ENCODE measurements at places on chromosomes 7 and 10.

DNA sequence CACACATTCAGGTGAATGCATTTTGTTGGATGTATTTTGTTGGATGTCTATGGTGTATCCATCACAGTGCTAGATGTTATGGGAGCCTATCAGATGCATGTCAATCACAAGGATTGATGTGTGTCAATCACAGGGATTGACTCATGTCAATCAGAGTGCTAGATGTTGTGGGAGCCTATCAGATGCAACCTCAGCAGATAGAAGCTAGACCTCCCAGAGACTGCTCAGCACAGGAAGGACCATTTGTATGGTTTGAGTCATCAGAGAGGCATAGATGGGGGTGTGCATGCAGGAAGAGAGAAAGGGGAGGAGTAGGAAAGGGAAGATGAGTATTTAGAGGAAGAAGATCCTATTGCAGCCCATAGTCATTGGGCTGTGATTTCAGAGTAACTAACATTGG is 48.3 kb upstream of the PITRM1 start:
- no peak for DNase-seq

- no peak for DNase-seq
Observed at GRCh38 chr7:90816511-90817142, 220.5 kb downstream of the CDK14 start.

GRCh38 chr7:12401538-12402364 is 1.9 kb downstream of the VWDE start:
- no peak for DNase-seq

DNA sequence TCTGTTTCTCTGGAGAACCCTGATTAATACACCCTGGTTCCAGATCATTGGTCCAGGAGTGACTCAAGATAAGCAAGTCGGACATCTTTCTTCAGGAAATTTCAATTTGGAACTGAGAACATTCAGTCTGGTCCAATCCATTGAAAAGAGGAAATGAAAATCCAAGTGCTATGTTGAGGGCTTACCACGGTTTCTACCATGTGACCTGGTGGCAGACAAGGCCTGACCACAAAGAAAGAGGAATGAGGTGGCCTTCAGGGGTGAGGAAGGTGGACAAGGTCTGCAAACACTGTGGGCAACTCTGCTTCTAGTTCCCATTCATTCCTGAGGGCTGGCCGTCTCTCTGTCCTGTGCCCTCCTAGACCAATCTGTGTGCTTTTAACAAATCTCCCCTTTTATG is 149.2 kb upstream of the GHITM start:
- DNase-seq = no peak

DNA sequence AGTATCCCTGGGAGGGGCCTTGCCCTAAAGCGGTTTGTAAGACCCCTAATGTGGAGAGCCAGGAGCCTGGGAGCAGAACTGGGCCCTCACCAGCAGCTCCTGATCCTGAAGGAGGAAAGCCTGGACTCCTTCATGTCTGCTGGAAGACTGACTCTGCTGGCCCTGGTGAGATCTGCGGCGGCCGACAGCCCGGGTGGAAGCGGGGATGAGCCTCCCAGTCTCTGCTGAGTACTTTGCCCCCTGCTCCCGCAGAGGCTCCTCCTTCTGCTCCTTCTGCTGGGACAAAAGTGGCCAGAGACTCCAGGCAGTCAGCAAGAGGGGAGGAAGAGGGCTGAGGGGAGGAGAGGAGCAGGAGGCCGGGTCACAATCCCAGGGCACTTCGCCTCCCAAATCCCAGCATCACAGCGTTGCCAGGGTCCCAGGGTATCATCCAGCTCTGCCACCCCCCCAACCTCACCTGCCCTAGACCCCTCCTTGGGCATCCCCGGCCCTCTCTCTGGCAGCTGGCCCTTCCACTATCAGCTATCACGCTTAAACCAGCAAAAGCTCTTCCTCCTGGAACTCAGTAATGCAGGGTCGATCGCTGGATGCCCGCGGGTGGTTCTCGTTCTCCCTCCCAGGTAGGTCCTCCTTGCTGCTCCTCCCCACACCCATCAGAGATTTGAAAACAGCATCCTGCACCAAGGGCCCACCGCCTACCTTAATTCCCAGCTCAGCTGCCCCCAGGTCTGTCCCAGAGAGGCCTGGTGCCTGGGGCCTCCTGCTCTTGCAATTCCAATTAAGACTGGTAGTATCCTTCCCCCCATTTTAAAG is 7.9 kb downstream of the TBATA start:
- no peak for DNase-seq

- no peak for DNase-seq
Observed at GRCh38 chr10:124357561-124357885, 61.2 kb downstream of the OAT start.

DNA sequence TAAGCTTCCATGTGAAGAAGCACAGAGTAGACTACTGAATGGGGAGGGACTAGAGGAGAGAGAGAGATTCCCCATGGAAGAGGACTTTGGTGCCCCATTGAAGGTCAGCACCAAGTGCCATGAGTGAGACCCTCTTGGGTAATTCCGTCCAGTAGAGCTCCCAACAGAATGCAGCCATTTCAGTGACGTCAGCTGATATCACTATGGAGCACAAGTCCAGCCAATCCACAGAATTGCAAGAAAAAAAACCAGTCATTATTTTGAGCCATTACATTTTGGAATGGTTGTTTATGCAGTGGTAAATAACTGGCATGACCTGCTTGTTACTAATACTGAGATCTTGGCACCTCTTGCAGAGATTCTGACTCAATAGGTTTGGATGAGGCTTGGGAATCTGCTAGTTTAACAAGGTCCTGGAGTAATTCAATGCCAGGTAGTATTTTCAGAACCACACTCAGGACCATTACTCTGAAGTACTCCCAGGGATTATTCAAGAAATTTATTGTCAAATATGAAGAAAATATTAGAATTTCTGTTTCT is 52.6 kb upstream of the SP8 start:
- DNase-seq = no peak

GRCh38 chr7:80588591-80588990 is 49.9 kb upstream of the CD36 start:
- no peak for DNase-seq

- DNase-seq = no peak
Observed at GRCh38 chr7:123709525-123709924, 39.3 kb downstream of the WASL start.

- no peak for DNase-seq
Observed at GRCh38 chr10:29763396-29763795, 128.6 kb upstream of the SVIL start.

GRCh38 chr7:151595702-151596350 is 76.1 kb upstream of the RHEB start:
- DNase-seq = no peak

GRCh38 chr7:94580601-94581000 is 71.0 kb downstream of the CASD1 start:
- DNase-seq = no peak

- no peak for DNase-seq
Observed at GRCh38 chr7:100051611-100052010, 2.0 kb downstream of the ZSCAN21 start.

DNA sequence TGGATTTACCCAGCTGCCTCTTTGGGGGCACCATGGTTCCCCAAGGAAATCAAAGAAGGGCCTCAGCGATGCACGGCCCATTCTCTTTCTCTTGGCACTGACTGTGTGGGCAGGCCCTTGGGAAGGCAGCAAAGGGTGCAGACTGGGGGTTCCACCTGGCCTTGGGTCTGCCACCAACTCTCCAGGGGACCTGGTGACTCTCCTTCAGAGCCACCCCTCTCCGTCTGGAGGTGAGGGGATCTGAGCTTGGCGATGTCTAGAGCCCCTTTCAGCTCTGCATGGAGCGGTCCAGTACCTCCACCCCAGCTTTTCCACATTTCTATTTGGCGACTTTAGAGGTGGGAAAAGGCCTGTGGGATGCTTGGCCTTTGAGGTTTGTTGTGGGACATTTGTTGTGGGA is 69.1 kb downstream of the C10orf120 start:
- no peak for DNase-seq

DNA sequence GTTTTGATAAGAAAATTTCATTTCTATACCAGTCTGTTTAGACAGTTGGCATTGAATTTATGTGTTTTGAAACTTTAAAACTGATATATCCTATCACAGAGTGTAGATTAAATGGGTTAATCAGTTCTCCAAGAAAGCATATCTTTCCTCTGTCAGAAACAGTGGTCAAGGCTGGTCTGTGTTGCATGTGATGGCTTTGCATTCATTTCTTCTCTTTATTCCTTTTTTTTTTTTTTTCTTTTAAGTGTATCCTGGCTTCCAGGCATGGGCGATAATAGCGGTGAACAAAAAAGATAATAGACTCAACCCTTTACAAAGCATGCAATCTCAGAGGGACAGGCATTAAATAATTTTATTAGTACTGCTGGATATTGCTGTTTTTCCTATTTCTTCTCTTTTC is 136.6 kb downstream of the LRRC4 start:
- DNase-seq = no peak

GRCh38 chr10:132419538-132420468 is 22.8 kb downstream of the PWWP2B start:
- no peak for DNase-seq

GRCh38 chr7:26477381-26477990 is 185.8 kb downstream of the SNX10 start:
- DNase-seq = no peak

- DNase-seq = no peak
Observed at GRCh38 chr7:47772492-47772891, 175.8 kb downstream of the PKD1L1 start.

GRCh38 chr7:90222811-90223725 is 11.5 kb downstream of the STEAP2 start:
- DNase-seq = no peak
